Nucleus accumbens (tissue), 56 donors: ENCODE measurements at places on chromosomes 6 and 20.

GRCh38 chr20:2080532-2081224, 20.9 kb upstream of the STK35 start:
- no peak for DNase-seq

DNA sequence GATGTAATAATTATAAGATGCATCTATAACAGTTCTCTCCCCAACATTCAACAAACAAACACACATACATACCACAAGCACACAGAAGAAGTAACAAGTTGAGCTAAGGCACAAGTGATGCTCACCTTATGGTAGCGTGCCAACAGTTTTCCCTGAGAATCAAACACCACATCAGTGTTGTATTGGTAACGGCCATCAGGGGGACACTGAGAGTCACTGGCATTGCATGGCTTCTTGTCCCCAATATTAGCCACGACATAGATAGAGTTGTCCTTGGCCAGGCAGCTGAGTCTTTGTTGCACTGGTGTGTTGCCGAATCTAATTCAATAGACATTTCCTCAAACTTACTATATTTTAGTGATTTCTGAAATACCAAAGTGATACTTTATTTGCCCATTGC, 14.8 kb upstream of the VNN1 start:
- no peak for DNase-seq

- DNase-seq, result no peak
Measured at GRCh38 chr20:21077809-21078345, 28.3 kb downstream of the LINC00237 start.

DNA sequence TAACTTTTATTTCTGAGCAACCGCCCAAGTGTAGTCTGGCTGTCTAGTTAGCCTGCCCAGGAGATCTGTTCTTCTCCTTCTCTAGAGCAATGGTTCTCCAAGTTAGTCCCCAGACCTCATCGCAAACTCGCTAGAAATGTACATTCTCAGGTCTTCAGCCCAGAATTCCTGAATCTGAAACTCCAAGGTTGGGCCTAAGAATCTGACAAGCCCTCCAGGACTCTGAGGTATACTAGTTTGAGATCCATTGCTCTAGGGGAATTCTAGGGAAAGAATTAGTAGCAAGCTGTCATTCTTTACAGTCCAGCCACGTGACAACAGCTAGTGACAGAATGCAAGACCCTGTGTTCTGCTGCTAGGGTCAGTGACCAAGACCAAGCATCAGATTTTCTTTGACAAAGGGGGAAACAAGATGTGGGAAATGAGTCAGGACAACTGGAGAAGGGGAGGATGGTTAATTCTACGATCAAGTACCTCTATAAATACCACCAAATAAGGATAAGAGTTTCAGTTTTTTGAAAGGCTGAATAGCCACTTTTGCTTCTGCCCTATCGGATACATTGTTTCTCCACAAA, 5.8 kb downstream of the UBE2V1 start:
- DNase-seq, result no peak

DNA sequence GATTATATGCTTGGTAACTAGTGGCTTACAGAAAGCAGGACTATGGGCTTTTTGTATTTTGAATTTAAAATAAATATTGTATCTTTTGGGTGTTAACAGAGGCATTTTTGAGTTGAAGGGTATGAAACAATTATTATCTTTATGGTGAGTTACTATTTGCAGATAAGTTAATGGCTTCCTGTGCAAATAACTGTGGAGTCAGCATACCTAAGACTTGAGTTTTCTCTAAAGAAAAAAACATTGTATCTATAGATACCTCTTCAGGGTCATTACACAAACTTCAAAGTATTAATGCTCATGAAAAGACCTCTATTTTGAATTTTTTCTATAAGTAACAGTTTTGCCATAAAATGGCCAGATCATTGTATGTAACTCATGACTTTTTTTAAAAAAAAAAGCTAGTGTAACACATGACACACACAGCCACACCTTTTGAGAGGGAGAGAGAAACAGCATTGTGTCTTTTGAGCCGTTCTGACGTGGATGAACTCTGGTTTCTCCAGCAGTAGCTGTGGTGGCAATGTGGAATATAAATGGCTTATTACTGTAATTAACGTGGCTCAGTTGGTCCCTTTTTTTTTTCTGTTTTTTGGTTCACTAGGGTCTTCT, 36.3 kb downstream of the PLEKHG1 start:
- DNase-seq, result no peak

GRCh38 chr20:4886771-4887527, 114.4 kb downstream of the SLC23A2 start:
- DNase-seq, result no peak

GRCh38 chr20:740162-740561, 28.1 kb downstream of the SLC52A3 start:
- DNase-seq, result no peak

DNA sequence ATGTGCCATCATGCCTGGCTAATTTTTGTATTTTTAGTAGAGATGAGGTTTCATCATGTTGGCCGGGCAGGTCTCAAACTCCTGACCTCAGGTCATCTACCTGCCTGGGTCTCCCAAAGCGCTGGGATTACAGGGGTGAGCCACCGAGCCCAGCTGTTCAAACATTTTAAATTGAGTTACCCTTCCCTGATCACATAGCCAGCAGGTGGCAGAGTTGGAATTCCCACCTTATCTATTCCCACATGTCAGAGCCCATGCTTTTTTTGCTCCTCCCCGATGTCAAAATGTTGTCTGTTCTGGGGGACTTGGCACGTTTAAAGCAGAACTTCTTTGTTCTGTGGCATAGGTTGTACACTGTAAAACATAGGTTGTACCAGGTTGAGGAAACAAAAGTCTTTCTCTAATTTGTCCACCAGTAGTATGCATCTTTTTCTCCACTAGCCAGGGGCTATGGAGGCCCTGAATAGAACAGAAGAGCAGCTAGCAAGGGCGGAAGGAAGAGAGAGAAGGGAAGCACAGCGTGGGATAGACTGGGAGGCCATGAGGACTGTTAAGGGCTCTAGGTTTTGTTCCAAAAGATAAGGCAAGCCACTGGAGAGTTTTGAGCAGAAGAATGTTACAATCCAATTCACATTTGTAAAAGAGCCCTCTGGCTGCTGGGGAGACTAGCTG, 7.3 kb upstream of the LBP start:
- no peak for DNase-seq

GRCh38 chr20:24560571-24561491, 91.4 kb downstream of the SYNDIG1 start:
- DNase-seq, result no peak

- no peak for DNase-seq
Measured at GRCh38 chr6:43052842-43053544, 658 bp downstream of the CUL7 start.

DNA sequence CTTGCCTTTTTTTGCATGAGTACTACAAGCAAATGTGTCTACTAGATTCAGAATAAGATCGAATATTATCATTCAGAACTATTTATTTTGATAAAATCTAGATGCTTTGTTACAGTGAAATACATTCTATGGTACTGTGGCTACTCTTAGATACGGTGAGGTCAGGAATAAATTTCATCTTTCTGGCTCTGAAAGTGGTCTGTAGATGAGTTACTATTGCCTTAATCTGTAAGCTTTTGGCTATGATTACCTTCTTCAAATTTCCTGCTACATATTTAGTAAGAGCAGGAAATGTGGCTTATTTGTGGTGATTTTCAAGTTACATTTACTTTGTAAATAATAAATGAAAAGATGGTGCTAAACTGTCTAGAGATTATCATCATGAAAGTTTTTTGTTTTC, 50.0 kb downstream of the SCAF8 start:
- no peak for DNase-seq

DNA sequence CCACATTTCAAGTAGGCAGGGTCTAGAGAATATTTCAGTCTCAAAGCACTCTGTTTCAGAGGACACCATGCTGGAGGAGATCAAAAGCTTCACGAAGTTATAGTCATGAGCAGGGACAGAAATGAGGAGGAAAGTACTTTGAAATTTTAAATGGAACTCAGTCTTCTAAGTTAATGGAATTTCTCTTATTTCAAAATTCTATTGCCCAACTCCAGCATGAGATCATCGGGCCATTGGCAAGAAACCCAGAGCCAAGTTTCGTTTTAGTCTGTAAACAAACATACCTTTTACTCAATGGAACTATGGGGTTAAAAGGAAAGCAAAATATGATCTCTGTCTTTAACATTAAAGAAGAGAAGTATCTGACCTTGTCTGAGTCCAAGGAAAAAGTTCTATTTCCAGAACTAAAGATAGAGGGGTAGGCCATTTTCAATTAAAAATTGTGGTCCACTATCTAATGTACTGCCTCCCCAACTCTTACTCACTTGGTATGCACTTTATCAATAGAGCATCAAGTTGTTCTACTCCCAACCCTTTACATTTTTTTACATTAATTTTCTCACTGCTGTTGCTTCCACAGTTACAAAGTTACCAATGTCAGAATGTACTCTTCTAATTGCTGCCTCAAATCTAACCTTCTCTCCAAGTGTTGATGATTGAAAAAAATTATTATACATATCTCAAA, 235.3 kb upstream of the NRSN1 start:
- no peak for DNase-seq

DNA sequence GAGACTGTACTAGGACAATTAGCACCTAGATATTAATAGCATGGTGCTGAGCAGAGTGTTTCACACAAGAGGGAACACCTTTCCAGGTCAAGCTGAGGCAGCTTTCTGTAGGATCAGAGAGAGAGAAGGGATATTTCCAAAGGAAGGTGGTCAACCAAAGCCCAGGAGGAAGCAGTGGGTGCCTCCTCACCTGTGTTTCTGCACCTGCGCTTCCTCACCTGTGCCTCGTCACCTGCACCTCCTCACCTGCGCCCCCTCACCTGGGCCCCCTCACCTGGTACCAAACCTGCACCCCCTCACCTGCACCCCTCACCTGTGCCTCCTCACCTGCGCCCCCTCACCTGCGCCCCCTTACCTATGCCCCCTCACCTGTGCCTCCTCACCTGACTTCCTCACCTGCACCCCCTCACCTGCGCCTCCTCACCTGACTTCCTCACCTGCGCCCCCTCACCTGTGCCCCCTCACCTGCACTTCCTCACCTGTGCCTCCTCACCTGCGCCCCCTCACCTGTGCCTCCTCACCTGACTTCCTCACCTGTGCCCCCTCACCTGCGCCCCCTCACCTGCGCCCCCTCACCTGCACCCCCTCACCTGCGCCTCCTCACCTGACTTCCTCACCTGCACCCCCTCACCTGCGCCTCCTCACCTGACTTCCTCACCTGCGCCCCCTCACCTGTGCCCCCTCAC, 67.9 kb downstream of the TTLL2 start:
- no peak for DNase-seq
